Activated gamma-delta T cell treated with anti-CD3 and anti-CD28 coated beads, Interleukin-2, amount 50 U/mL, for 16 hours (primary cell): ENCODE measurements at places on chromosomes 7 and 10.

DNA sequence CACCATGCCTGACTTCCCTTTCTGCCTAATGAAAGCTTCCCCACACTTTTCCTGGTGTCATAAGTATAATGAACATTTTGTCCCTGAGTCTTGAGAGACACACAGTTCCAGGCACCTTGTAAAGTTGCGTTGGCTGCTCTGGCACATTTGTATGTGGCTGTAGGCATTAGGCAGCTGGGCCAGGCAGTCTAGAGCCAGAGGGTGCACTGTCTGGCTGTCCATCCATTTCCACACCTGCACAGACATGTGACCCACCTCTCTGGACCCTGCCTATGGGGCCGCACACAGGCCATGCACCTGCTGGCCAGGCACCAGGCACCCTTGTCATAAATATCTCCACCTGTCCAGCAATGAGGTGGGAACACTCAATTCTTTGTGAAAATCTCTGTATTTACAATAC is 54.7 kb upstream of the ANTXRL start:
- DNase-seq = no peak

DNA sequence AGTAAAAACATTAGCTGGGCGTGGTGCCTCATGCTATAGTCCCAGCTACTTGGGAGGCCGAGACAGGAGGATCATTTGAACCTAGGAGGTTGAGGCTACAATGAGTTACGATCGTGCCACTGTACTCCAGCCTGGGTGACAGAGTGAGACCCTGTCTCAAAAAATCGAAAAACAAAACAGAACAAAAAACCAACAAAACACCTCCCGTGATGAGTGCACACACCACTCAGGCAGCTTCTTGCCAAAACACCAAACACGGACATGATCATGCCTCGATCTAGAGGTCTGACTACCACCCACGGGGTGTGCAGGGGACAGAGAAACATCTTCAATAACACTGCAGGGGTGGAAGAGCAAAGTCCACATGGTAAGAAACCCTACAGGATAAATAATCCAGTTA is 44.4 kb downstream of the AMZ1 start:
- no peak for DNase-seq

DNA sequence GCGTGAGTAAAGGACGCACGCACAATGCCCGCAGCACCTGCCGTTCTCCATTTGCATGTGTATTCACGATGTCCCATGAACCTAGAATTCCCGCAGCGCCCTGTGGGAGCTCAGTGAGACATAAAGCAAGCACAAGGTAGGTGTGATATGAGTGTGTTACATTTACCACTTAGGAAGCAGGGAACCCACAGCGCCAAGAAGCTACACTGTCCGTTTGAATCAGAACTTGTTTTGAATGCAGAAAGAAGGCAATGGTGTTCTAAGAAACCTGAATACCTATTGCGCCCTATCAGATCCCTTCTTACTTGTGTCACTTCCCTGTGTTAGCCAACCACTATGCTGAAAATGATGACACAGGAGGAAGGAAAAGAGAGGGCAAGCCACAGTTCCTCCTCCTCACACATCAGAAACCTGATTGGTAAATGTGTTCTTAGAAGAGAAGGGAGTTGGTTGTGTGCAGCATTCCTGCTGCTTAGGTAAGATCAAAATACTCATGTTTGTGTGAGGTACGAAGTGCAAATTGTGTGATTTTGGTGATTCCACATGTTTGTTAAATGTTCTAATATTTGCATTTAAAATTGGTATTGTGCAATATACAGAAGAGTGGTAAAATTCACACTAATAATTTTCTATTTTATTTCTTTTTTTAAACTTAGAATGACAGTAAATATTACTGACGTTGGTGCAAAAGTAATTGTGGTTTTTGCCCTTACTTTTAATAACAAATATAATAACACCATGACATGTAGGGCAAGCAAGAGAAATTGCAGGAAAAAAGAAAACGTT is 185.4 kb downstream of the SEC23IP start:
- no peak for DNase-seq

DNA sequence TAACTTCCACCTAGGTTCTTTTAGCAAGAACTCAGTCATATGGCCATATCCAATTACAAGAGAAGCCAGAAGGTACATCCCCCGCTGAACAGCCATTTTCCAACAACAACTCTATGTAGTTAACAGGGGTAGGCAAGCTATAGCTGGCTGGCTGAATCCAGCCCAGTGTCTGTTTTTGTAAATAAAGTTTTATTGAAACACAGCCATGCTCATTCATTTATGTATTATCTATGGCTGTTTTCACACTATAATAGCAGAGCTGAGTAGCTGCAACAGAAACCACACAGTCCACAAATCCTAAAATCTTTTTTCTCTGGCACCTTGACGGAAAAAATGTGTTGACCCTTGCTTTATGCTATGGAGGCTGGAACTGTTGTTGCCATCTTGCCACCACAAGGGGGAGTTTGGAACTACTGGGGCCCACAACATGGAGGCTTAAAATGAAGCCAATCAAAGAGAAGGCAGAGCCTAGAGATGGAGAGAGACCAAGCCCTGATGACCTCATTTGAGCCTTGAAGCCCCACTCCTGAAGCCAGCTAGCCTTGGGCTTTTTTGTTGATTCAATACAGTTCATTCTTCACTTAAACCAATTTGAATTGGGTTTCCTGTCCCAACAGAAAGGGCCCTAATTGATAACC is 33.3 kb upstream of the XPNPEP1 start:
- DNase-seq = no peak

DNA sequence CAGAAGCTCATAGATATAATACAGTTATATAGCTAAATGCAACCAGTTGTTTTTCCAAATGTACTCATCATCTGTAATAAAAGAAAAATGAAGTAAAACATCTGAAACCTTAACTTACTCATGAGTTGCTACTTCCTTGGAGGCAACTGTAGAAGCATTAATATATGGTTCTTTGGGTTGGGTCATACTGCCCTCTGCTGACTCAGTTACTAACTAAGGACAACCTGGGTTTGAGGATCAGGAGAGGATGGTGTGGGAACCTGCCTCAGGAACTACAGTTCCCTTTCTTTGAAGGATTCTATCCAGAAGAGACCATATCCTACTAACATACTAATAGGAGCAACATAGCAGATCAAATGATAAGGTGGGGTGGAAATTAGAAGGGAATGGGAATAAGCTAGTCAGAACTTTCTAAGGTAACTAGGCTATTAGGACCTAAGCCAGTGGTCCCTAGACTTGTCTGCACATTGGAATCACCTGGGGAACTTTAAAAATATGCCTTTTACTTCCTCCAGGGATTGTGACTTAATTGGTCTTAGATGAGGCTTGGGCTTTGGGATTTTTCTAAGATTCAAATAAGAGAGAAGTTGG is 20.7 kb downstream of the COX15 start:
- DNase-seq = no peak
